NCI-H2171 treated with DMSO at 0.1 percent for 48 hours (cell line): ENCODE measurements at places on chromosomes 16 and 17.

DNA sequence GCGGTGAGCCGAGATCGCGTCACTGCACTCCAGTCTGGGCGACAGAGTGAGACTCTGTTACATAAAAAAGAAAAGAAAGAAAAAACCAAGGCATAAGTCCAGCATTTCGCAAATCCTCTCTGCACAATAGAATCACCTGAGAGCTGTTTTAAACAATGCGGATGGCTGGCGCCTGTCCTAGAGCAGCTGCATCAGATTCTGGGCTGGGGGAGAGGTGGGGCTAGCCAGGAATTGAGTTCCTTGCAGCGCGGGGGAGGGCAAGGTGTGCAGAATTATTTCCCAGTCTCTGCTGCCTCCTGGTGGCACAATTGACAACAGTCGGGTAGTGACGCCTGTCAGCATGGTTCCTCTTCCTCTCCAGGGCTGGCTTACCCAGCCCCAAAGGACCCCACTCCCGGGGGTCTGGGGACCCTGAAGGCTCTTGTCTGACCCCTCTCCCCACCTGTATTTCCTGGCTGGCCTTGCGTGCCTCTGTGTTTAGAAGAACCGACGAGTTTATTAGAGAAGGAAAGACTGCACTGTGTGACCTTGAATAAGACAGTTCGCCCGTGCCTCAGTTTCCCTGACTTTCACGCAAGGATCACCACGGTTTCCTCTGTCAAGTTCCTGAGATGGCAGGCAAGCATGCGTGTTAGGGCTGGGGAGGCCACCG lies 41.1 kb upstream of the PLCG2 start:
- peak; percentile 81 for DNase-seq

DNA sequence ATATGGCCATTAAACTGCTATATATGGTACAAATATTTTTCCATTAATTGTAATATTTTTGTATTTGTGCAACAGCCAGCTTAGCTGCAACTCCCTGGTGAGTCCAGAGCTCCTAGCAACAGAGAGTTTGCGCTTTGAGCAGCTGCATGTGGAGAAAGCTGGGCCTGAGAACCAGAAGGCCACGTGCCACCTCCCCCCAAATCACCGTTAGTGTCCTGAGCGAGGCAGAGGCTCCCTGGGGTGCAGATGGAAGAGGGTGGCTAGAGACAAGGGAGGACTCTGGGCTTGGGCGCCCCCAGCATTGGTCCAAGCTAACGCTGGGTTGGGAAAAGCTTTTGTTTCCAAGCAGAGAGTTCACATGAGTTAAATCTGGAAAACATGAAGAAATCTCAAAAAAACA lies 41.6 kb downstream of the HSBP1 start:
- no peak for DNase-seq

DNA sequence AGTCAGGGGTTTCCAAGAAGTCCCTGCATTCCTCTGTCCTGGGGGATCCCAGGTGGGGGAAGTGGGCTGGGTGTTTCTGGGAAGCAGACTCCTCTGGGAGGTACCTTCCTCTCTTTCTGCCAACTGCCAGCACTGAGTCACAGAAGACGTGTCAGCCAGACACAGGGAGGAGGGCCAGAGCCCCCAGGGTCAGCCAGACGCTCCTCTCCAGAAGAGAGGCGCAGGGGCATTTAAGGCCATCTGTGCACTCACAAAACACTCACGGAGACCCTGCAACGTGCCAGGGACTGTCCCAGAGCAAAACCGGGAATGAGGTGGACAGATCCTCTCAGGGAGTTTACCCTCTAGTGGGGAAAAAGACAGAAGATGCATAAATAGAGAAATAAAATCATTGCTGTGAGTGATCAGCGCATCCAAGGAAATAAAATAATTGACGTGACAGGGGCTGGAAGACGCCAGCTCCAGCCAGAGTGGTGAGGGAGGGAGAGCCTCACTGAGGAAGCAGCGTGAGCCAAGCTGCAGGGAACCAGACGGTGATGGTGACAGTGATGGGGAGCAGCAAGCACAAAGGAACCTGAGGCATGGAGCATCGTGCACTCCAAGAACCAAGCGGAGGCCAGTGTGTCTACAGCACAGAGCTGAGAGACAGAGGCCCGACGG lies 105.4 kb downstream of the ZNF423 start:
- DNase-seq = peak; percentile 79

- no peak for DNase-seq
These were observed 800 bp downstream of the FXR2 start for GRCh38 chr17:7613769-7614424.

GRCh38 chr16:72936408-72936807 lies 111.5 kb downstream of the ZFHX3 start:
- DNase-seq = no peak

GRCh38 chr17:77733576-77734296 lies 224.8 kb upstream of the TNRC6C start:
- DNase-seq = no peak

DNA sequence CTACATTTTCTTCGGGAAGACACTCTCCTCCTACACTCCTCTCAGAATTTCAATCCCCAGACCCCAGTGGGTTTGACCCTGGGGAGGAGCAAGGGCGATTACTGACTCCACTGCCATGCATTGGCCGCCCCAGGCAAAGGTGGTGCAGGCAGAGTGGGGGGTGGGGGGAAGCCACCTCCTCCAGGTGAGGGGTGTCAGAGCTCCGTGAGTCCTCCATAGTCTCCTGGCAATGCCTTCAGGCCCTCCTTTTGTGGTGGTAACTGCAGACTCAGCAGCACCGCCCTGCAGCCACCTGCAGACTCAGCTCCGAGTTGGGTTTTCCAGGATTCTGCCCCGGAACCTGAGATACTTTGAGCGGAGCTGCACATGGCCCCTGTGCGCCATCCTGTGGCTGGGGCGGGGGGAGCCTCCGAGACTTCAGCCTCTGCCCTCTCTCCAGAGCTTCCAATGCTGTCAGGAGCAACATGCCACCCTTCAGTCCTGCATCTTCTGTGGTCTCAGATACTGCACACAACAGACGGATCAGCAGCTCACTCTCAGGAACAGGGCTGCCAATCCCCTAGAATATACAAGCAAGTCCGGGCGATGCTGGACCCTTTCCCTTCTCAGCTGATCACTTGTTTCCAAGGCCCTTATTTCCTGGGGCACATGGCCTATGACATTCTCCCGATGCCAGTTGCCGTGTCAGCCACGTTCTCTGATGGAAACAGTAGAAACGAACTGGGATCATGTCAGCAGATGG lies 2.4 kb upstream of the SLC47A2 start:
- DNase-seq = no peak

DNA sequence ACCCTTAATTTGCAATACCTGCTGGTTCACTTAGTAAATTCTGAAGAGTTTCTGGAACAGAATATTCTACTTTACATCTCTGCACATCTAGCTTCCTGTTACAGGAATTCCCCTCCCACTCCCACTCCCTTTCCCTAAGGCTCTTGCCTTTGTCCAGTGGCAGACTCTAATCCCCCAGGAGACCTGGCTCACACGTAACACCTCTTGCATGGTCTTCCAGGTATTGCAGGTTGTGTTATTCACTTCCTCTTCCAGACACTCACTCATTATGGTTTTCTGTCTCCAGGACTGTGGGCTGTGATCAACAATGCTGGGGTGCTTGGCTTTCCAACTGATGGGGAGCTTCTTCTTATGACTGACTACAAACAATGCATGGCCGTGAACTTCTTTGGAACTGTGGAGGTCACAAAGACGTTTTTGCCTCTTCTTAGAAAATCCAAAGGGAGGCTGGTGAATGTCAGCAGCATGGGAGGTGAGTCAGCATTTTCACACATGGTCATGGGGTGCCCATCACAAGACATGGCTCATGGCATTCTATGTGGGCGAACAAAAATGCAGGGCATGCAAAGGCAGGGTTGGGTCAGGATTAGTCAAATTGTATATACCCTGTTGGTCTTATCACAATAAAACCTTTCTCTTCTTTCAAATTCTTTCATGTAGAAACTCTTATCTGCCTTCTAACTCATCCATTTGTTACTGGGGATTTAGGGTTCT lies 35.8 kb downstream of the HSD17B2 start:
- no peak for DNase-seq

DNA sequence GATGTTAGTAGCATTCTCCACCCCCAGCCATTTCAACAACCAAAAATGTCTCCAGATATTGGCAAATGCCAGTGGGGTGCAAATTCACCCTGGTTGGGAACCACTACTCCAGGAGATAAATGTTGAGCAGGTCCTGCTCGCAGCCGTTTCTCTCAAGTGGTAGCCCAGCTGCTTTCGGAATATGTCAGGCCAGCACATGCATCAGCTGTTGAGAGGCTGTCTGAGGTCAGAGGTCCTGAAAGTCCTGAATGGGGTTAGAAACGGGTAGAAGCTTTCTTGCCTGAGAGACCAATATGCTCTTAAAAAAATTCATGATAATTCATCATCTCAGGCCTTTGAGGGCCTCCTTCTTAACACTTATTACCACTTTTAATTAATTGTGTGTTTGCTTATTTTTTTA lies 31.0 kb downstream of the TEKT5 start:
- DNase-seq = no peak

DNA sequence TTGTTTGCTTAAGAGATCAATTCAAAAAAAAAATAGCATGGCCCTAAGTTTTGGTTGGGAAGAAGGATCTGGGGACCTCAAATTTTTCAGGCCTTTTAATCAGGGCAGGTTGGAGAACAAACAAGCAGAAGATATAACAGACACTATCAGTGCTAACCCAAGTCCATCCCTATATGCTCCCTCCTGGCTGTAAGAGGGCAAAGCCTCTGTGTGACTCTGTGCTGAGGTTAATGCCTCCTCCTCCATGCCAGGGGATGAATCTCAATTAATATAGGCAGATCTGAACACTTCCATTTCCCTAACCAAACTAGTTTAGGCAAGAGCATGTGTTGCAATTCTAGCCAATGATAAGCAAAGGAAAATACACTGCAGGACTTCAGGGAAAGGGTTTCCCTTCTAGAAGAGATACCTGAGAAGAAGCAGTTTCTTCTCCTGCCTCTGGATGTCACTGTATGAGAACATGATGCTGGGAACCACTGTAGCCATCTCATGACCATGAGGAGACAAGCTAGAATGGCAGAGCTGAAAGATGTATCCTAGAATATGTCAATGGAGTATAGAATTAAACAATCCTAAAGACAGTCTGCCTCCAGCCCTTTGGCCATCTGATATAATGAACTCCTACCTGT lies 76.0 kb downstream of the CHD9NB start:
- peak; percentile 24 for DNase-seq

GRCh38 chr16:88650749-88651275 lies at the start of gene CYBA:
Gene CYBA, minus strand, starts transcription at chr16:88651053. Its CDS starts 40 bp downstream, at chr16:88651013.
- DNase-seq = peak; percentile 33

DNA sequence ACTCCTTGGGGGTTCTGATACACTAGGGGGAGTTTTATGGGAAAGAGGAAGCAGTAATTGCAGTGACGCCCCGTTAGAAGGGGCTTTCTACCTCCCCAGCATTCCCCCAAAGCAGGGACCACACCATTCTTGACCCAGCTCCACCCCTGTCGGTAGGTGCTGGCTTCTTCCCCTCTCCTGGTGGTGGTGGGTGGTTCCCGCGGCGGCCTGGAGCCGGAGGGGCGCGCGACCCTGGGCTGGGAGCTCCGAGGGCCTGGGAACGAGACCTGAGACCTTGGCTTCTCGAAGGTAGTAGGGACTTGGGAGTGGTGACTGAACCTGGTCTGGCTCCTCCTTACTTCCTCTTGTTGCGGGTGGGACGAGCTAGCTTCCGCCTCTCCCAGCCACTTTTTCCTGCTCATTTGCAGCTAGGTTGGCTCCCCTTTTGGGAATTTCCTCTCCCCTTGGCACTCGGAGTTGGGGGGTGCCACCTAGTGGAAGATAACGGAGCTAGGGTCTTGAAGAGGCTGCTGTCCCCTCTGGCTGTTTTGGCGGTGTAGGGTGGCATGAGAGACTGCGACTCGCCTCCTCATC lies 438 bp downstream of the GRN start:
- peak; percentile 83 for DNase-seq
